ENCODE measurements at places on chromosomes 4 and X.

DNA sequence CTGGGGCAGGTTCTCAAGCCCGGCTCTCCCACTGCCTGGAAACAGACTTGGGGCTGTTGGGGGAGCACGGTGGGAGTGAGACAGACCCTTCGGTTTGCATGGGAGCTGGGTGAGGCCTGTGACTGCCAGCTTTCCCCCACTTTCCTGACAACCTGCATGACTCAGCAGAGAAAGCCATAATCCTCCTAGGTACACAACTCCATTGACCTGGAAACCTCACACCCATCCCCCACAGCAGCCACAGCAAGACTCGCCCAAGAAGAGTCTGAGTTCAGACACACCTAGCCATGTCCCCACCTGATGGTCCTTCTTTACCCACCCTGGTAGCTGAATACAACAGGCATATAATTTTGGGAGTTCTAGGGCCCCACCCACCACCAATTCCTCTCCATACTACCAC is 57.6 kb upstream of the UBQLN2 start:
- no peak for DNase-seq

DNA sequence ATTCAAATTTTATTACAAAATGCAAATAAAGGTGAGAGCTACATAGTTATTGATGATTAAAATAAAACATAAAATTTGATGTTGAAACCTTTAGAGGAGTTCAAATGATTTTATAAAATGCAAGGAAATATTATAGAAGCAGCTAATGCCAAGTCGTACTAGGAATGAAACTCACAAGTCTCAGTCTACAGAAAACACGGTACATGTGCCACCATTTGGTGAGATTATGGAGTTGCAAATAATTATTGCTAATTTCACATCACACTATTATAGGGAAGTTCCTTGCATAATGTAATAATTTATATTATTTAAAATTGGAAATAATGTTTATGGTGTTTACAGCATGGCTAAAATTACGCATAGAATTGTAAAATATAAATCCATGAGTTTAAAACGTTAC is 1601.7 kb upstream of the TENM3 start:
- DNase-seq: no peak

GRCh38 chrX:132508834-132509233 is 20.0 kb upstream of the MBNL3 start:
- no peak for DNase-seq

- DNase-seq: no peak
Observed at GRCh38 chr4:114264452-114264851, 285.0 kb upstream of the ARSJ start.

- DNase-seq: no peak
Observed at GRCh38 chr4:153731239-153731638, 28.6 kb downstream of the RNF175 start.
